ENCODE measurements at places on chromosomes 7 and 10. TPM values are rescaled to one million over a fixed set of nuclear protein-coding genes. Genes with fewer than 3 reads are reported as not detected.

Gene AS3MT
- total RNA-seq, result 2.0 TPM

DNA sequence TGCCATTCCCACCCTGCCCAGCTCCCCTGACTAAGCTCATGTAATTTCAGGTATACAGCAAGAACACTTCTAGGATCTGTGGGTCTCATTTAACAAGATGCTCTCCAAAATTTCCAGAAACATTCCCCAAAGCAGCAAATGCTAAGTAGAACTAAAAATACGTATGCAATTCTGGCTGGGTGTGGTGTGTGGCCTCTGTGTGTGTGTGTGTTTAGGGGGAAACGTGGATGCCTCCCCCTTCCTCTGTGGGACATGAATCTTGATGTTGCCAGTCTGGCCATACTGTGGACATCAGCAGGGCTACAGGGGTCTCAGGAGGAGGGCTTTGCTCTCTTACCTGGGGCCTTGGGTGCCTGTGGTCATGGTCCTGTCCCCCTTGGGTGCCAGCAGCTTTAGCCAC lies 18.4 kb downstream of the EMX2 start:
- no peak for DNase-seq

Gene TMUB1
- 50.6 TPM for total RNA-seq

Gene CPED1
- total RNA-seq, result 13.3 TPM

DNA sequence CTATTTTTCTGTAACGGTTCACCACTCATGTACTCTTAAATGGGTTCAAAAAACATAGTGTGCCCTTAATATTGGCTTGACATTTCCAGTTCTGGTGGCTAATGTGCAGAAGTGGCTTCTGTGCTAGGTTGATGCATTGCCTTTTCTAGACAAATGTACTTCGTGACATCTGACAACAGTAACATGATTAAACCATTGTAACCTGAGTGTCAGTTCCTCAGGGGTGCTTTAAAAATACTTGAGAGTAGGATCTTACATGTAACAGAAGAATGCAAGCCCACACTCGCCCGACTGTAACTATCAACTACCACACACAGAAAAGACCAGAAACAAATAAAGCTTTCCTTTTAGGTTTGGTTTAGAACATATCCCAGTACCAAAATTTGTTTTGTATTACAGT lies 393.4 kb upstream of the NFE2L3 start:
- no peak for DNase-seq

Measured in upper lobe of left lung (tissue), 6 donors.